ENCODE measurements at places on chromosomes 1 and 21.

DNA sequence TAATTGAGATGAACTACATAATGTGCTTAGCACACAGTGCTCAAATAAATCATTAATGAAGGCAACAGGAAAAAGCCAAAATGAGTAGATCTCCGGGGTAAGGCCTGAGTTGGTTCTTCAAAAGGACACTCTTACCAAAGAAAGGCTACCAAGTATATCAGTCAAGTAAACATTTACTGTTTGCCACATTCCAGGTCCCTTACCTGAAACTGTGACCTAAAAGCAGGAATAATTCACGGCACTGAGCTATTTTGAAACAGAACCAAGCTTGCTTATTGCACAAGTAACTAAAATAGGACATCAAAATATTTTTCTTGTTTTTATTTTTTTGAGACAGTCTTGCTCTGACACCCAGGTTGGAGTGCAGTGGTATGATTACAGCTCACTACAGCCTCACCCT, 2.0 kb upstream of the PITHD1 start:
- DNase-seq: no peak

GRCh38 chr21:37071561-37072273, 1.2 kb downstream of the PIGP start:
- no peak for DNase-seq

- no peak for DNase-seq
These were observed 41.2 kb upstream of the ADARB1 start for GRCh38 chr21:45032977-45033710.

GRCh38 chr1:234235434-234235881, 137.8 kb upstream of the COA6 start:
- DNase-seq: no peak

- DNase-seq: no peak
These were observed 270.3 kb downstream of the COL11A1 start for GRCh38 chr1:102838016-102838415.

DNA sequence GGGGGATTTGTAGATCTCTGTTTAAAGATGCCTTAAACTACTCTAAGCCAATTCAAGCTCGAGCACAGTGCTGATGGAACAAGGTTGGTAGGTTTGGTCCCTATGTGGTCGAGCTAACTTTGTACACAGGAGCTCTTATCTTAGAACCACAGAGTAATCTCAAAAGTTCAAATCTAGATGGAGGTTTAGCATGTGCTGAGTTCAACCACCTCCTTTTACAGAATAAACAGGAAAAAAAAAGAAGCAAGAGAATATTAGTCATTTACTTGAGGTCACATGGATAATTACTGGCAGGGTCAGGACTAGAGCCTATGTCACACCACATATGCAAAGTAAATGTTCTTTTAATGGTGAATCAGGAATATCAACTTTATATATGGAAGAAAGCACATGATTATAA, 86.2 kb downstream of the DTL start:
- no peak for DNase-seq

DNA sequence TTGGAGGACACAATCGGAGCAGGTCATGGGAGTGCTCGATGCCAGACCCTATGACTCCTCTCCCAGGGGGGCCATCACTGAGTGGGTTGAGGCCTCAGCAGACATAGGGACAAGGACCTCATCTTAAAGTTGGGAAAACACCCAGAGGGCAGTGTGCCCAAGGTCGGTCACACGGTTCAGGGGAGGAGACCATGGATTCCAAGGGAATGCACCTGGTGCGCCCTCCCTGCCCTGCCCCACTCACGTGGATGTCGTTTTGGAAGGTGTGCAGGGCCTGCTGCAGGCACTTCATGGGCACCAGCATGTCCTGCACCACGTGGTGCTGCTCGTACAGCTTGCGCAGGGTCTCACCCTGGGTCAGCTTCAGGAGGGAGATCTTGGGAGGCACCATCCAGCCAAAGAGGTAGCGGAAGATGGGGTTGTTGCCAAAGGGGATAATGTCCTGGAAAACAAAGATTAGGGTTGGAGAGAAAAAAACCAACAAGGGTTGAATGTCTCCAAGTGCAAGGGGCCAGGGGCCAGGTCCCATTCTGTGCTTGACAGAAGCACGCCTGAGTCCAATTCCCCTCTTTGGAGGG, 33.1 kb downstream of the DHCR24 start:
- no peak for DNase-seq

DNA sequence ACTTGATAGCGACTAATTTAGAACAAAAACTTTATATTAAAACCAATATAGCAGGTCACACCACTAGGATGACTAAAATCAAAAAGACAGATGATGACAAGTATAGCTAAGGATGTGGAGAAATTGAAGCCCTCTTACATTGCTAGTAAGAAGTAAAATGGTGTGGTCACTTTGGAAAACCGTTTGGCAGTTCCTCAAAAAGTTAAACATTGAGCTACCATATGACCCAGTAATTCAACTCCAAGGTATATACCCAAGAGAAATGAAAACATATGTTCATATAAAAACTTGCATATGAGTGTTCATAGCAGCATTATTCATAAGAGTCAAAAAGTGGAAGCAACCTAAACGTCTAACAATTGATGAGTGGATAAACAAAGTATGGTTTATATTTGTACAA, 13.0 kb upstream of the SERINC2 start:
- no peak for DNase-seq

DNA sequence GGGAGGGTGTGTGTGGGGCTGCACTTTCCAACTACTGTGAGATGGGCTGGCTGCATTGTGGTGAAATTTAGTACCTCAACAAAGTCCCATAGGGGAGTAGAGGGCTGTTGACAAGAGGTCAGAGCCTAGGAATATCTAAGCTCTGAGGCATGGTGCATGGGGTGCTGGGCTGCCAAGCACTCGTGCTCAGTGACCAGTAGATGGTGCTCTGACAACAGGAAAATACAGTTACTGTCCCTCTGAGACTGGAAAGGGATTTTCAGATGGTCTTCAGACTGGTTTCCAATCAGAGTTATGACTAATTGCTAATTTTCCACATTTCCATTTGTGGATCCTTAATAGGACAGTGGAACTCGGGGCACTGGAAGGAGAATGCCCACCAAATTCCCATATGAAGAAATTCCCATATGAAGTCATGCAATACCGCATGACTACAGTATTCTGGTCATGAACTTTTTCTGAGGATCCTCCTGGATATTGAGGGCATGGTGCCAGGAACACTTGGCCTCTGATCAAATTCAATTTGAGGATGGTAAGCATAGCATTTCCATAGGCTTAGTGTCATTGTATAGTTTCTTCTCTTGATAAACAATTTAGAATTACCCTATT, 4.1 kb upstream of the CACNA1E start:
- DNase-seq: peak; percentile 86

- DNase-seq: no peak
These were observed 13.6 kb upstream of the TARS2 start for GRCh38 chr1:150473659-150474058.

GRCh38 chr1:243946253-243946652, 96.2 kb upstream of the AKT3 start:
- DNase-seq: no peak

DNA sequence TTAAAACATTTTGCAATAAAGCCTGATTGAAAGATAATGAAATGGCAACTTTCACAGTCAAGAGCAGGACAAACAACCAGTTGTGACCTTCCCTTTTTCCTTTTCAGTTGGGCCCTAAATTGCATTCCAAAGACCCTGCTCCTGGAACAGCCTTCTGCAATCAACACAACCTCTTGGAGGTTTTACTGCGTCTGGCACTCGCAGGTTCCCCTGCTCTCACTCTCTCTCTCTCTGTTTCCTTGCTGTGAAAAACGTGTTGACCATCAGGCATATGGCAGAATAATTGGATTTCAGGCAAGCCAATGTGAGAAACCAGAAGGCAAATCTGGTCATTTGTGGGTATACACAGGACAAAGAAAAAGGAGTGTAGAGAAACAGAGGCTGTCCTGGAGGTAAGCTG, 23.2 kb downstream of the SLC44A5 start:
- no peak for DNase-seq

GRCh38 chr1:33401471-33401870, 29.4 kb downstream of the PHC2 start:
- no peak for DNase-seq

DNA sequence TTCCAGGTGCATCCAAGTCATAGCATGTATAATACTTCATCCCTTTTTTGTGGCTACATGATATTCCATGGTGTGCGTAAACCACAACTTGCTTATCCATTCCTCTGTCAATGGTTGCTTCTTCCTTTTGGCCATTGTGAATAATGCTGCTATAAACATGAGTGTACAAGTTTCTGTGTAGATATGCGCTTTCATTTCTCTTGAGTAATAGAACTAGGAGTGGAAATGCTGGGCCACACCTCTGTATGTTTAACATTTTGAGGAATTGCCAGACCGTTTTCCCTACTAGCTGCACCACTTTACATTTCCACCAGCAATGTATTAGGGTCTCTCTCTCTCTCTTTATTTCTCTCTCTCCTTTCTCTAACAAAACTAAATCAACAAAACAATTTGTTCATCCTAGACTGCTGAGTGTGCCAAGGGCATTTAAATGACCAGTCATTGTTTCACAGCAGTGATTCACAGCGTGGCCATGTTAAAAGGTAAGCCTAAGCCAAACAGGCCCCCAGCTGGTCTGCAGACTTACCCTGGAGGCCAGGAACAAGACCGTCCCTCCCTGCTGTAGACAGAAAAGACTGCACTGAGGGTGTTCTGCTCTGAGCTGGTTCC, 53.2 kb upstream of the LYST start:
- DNase-seq: no peak

DNA sequence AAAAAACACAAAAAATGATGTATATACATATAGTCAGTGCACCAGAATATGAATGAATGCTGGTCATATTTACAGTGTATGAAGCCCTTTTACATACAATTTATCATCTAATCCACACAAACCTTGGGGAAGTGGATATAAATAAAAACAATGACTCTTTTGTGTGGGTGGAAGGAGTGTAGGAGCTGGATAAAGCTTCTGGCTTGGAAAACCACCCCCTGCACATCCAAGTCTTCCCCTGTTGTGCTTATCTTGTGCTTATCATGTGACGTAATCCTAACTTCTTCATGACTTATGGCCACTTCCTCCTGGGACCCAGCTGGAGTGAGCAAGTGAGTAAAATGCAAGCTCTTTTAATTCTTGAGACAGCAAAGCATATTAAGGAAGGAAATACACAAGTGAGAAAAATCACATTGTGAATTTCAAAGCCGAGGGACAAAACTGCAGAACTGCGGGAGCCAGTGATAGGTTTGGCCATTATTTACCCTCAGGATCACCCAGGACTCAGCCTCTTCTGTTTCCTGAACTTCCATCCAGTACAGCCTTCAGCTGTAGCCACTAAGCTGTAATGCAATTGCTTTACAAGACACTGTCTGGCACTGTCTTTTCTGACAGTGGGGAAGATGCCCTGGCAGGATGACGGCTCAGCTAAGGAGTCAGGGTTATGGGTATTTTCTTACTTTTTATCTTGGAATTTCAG, 104.0 kb upstream of the PPM1J start:
- no peak for DNase-seq

DNA sequence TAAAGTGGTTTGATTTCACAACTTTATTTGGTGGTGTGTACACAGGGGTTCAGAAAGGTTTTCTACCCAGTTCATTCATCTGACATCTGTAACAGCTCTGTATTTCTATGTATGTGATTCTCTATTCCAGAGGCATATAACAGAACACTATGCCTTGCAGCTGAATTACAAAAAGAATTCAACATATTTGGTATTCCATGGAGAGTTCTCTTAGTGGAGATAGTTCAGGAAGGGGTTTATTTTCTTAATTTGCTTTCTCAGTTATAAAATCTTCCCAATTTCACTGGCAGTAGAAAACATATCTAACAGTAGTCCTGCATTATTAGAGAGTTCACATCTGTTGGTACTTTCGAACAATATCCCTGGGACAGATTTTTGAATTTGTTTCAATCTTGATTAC, 207.9 kb upstream of the LYPLAL1 start:
- DNase-seq: no peak

GRCh38 chr1:197801111-197801482, 25.8 kb upstream of the DENND1B start:
- DNase-seq: no peak

DNA sequence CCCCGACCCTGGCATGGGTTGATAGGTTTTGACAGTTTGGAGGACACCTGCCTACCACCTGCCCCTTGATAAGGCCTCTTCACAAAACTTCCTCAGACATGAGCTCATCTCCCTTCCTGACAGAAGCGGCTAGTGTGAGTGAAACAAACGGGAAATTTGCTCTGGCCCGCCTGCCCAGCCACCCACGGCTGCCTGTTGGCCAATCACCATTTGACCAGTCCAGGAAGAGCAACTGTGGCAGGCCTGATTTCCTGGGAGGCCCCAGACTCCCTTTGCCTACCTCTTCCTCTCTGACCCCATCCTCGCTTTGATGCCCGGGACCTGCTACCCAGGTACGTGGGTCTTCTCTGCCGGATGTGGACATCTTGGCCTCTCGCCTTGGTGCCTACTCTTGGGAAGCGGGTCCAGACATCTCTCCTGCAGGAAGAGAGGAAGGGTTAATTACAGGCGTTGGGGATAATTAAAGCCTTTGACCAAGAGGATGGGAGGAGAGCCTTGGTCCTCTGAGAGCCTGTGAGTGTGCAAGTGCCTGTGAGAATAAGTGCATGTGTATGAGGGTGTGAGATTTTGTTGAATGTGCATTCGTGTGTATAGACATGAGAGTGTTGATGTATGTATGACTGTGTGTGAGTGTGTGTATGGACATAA, 1.1 kb upstream of the EPHA2 start:
- DNase-seq: no peak

GRCh38 chr1:186848509-186849130, 19.9 kb downstream of the PLA2G4A start:
- DNase-seq: no peak

- DNase-seq: no peak
These were observed 48.1 kb downstream of the DNAJC6 start for GRCh38 chr1:65357291-65357960.

DNA sequence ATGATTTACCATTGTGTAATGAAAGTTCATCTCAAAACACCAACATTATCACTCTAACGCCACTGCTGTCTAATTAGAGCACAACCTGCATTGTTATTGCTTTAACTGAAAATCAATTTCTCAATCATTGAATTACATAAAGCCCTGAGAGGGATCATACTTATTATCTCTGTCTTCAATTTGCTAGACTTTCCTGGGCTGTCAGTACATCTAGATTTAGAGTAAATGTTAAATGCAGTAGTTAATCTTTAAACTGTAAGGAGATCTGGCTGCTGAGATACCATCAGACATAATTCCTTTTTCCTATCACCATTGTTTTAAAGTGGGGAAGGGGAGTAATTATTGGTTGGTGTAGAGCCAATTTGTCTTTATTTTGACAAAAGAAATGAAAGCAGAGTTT, 1995.1 kb downstream of the MRPL39 start:
- no peak for DNase-seq

DNA sequence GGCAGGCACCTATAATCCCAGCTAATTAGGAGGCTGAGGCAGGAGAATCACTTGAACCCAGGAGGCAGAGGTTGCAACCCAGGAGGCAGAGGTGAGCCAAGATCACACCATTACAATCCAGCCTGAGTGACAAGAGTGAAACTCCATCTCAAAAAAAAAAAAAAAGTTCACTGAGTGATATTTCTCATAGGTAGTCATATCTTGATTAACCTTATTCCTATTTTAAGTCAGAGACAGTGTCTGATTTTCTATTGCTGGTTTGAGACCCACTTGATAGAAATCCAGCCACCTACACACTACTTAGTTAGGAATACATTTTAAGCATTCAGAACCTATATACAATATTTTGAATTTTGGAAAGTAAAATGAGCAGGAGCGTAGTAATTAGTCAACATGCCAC, 357.4 kb upstream of the ADGRL2 start:
- no peak for DNase-seq

- peak; percentile 69 for DNase-seq
These were observed 841 bp downstream of the ADSS2 start for GRCh38 chr1:244450597-244451538.

- DNase-seq: no peak
These were observed 661.7 kb downstream of the KCNT2 start for GRCh38 chr1:195946500-195946899.

Measured in D341Med (cell line).